ENCODE measurements at places on chromosomes 5 and 9. TPM values are rescaled to one million over a fixed set of nuclear protein-coding genes. Genes with fewer than 3 reads are reported as not detected.

- no peak for DNase-seq
Measured at GRCh38 chr5:152551061-152551460, 146.0 kb upstream of the NMUR2 start.

DNA sequence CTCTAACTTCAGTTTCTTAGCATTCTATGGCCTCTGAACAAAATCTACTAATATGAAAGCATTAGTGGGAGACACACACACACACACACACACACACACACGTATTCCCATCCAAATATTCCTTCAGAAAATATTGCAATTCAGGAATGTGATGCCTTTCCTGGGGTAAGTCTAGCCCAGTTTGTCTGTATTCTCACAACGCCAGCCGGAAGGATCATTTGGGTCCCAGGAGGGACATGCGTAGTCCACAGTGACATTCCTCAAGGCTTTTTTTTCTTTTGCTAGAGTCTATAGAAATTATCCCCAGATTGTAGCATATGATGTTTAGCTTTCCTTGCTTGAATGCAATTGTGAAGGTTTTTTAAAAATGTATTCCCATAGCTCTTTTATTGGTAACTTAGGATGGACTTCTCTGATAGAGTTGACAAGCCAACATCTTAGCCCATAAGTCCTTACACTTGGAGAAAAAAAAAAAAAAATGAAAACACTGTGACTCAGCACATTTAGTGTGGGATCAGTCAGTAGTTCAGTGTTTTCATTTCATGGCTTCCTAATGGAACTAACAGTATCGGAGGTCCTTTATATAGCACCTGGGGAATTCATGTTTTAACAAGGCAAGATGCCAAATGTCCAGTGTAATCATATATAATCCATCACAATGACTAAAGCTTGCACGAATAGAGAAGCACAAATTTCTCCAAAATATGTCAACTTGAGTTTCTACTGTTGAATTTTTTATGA lies 316.5 kb downstream of the DIRAS2 start:
- DNase-seq: peak; percentile 34

GRCh38 chr9:14270358-14271092 lies 43.4 kb downstream of the NFIB start:
- no peak for DNase-seq

DNA sequence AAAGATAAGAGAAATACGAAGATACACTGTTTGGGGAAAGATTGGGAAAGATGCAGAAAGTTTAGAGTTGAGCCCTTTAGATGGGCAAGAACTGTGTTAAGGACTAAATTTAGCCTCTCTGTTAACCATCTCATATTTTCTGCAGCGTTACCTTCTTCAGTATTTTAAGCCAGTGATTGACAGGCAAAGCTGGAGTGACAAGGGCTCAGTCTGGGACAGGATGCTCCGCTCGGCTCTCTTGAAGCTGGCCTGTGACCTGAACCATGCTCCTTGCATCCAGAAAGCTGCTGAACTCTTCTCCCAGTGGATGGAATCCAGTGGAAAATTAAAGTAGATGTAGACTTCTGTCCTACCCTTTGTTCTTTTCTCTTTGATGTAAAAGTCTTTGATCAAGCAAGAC lies 26.4 kb upstream of the LNPEP start:
- DNase-seq: no peak

GRCh38 chr9:132350861-132351315 lies 3.9 kb downstream of the SETX start:
- no peak for DNase-seq

DNA sequence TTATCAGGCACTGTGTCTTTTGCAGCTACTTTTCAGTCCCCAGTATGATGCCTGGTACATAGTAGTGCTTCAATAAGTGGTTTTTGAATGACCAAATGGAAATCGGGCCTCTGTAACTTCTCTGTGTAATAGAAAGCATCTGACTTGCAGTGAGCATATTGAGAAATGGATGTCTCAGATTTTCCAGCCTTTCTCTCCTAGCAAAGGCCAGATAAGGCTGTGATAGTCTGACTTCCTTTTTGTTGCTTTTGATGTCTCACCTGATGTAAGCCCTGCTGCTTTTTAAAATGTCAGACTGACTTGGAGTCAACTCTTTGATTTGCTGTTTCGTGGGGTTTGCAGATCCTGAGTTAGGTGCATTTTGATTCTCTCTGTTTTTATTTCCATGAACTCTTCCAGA lies 590.0 kb upstream of the ZNF608 start:
- DNase-seq: no peak

DNA sequence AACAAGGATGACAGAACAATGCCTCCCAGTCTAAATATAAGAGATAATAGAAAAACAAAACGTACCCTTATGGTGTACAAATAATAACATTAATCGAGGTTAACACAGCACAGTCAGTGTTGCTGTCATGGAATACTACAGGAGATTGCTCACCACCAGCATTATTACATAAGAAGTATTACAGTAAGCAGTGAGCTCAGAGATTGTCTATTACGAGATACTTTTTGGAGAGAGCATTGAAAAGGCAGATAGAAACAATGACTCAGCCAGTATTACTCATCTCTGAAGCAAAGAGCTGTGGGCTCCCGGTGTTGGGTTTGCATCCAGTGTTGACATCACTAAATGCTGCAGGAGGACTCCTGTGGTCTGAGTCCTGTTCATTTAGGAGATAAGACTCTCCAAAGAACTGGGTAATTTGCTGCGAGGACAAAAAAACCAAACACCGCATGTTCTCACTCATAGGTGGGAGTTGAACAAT lies 191.9 kb upstream of the SEMA6A start:
- peak; percentile 94 for DNase-seq

- peak; percentile 73 for DNase-seq
Measured at GRCh38 chr9:109328978-109329637, 8.2 kb upstream of the EPB41L4B start.

- DNase-seq: no peak
Measured at GRCh38 chr5:58985759-58986158, 402.9 kb downstream of the RAB3C start.

- DNase-seq: no peak
Measured at GRCh38 chr9:85742597-85742936, 813 bp upstream of the AGTPBP1 start.

GRCh38 chr9:24189986-24190385 lies 355.7 kb downstream of the IZUMO3 start:
- DNase-seq: peak; percentile 23

DNA sequence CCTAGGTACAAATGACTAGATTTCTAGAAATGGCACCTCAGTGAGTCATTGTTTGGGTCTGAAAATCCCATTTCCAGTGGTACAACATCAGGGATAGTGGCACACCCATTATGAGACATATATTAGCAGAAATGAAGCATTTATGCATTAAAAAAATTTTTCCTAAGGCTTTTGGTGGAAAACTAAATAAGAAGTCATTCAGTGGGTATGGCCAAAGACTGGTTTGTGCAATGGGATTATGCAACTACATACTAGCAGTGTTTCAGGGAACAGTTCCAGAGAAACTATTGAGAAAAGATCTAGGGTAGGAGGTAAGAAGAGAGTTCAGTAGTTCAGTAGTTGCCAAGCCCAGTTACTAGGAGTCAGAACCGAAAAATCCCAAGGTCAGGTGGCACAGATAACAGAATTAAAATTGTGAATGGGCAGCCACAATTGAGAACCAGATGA lies 106.5 kb upstream of the HAPLN1 start:
- peak; percentile 40 for DNase-seq

DNA sequence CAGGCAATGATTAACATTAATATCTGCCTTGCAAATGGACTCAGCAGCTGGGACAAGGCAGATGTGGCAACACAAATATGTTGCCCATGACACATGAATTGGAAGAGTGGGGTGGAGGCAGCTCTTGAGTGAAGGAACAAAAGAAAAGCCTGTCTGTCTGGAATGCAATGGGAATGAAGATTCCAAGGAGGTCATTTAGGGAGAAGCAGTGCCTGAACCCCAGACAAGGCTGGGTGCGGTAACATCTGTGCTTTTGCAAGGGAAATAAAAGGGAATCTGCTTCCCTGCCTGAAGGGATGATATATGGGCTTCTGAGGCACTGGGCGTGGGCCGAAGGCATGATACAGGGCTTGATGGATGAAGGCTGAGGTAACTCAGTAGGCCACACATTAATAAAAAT lies 94.1 kb upstream of the TRIM32 start:
- DNase-seq: no peak

DNA sequence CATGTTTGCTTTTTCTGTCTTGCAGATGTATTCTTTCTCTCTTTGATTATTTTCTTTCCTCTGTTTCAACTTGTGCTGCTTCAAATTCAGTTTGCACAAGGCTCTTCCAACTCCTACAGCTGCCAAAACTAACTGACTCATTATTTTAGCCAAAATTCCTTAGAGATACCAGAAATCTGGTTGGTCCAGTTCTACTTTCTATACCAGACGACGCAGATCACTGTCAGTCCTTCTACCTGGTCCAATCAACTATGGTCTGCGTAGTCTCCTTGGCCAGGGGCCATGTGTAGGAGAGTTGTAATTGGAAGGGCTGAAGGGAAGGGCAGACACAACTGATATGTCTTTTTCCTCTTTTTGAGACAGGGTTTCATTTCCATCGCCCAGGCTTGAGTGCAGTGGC lies 51.9 kb upstream of the JAK2 start:
- no peak for DNase-seq

- peak; percentile 49 for DNase-seq
Measured at GRCh38 chr5:32283539-32284377, 29.0 kb downstream of the MTMR12 start.

- no peak for DNase-seq
Measured at GRCh38 chr9:8337834-8338766, 538.5 kb upstream of the DMAC1 start.

GRCh38 chr9:304519-305185 lies 90.0 kb downstream of the DOCK8 start:
- DNase-seq: peak; percentile 22

- no peak for DNase-seq
Measured at GRCh38 chr5:126074538-126074937, 348.7 kb upstream of the GRAMD2B start.

GRCh38 chr5:141135030-141135717 lies at the start of gene PCDHB5:
PCDHB5 (plus strand) TSS chr5:141135206; CDS start chr5:141135435, 229 bp downstream.
- DNase-seq: peak; percentile 35

DNA sequence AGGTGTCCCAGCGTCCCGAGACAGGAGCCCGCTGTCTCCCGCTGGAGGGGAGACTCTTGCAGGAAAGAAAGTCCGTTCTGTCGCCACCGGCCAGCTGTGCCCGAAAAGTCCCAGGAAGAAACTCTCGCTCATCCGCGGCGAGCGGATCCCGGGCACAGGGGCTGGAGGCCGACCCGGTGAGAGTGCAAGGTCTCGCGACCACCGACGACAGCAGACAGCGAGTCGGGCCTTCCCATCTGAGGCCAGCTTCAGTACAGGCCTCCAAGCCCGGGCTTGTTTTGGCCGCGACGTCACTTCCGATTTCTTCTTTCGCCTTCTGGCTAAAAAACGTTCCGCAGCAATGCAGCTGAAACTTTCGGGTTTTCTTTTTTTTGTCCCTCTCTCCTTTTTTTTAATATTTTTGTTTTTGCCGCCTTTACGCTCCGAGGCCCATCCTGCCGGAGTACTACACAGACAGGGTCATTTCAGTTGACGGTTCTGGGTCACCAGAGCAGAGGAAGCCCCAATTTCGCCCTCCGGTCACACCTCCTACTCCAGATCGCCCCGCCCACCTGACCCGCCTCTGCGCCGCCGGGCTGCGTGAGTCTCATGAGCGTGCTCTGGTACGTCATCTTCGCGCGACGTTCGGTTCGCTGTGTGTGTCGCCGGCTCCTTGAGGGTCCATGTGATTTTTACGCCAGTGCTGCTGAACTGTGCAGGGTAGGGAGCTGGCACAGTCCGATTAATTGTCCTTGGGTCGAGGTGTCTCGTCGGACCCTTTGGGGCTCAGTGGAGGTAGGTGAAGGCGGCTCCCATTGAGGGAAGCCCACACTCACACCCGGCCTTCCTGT lies at the start of the genes ANKRA2 and UTP15:
TSS of gene ANKRA2 (minus strand) at position 501 of the 830 bp plus-strand sequence. CDS start 2,758 bp downstream, outside the sequence.
TSS of gene UTP15 (plus strand) at position 605 of the 830 bp plus-strand sequence. CDS start 1,602 bp downstream, outside the sequence.
- peak; percentile 94 for DNase-seq

GRCh38 chr9:127065592-127065991 lies 56.8 kb downstream of the ANGPTL2 start:
- DNase-seq: peak; percentile 84

GRCh38 chr5:90171466-90171865 lies 238.1 kb downstream of the CETN3 start:
- DNase-seq: no peak

DNA sequence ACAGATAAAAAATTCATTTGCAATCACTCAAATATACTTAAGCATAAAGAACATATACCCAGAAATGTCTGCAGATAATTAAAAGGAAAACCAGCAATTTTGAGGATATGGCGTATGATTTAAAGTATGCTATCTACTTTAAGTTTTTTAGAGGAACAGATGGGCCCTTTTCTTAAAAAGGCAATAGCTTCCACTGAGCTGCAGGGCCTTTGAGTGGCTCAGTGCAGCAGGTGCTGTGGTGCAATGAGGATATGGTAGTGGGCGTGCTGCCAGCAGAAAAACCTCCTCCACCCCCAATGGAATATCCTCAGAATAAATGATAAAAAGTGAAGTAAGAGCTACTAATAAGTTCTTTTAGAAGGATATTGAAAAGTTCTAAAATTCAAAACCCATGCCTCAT lies 814.5 kb downstream of the MTRR start:
- no peak for DNase-seq

DNA sequence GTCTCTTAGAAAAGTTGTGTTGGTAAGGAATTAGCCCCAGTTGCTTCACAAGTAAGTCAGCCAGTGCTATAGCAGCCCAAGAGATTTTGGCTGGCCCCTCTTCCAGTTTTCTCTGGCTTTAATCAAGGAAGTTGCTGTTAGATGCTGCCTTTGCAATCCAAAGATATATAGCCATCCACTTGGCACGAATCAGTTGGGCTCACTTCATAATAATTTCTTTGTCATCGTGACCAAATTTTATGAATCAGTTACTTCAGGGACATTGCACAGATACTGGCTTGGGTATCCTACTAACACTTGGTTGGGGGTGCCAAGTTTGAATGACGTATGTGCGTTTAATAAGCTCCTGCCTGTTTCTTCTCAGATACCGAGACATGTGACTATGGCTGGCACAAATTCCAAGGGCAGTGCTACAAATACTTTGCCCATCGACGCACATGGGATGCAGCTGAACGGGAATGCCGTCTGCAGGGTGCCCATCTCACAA lies 81.5 kb downstream of the VCAN start:
- no peak for DNase-seq

DNA sequence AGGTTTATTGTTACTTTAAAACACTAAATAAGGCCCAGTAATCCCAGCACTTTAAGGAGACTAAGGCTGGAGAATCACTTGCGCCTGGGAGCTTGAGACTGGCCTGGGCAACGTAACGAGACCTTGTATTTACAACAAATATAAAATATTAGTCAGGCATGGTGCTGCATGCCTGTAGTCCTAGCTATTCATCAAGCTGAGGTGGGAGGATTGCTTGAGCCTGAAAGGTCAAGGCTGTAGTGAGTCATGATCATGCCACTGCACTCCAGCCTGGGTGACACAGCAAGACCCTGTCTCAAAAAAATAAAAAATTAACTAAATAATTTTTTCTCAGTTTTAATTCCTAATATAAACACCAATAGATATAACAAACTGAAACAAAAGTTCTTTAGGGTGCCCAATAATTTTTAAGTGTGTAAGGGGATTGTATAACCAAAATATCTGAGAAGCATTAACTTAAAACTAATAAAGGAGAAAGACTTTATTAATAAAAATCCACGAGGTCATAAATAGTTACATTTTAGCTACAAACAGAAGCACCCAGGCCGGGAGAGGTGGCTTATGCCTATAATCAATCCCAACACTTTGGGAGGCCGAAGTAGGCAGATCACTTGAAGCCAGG lies 32.7 kb downstream of the FAM13B start:
- peak; percentile 68 for DNase-seq

The SH3RF2 gene
- total RNA-seq: 18.9 TPM

The GNAQ gene
- 12.0 TPM for total RNA-seq

The AQP7 gene
- total RNA-seq: not detected

The IQGAP2 gene
- total RNA-seq: 0.10 TPM

The F2RL1 gene
- total RNA-seq: 20.1 TPM

The RNF208 gene
- total RNA-seq: 0.10 TPM

The PGM5 gene
- 0.63 TPM for total RNA-seq

The IRX1 gene
- 1.1 TPM for total RNA-seq

The SURF1 gene
- 40.9 TPM for total RNA-seq

Data from HT1080 (cell line).